A172 (cell line): ENCODE measurements at places on chromosomes 7 and 10. TPM values are rescaled to one million over a fixed set of nuclear protein-coding genes. Genes with fewer than 3 reads are reported as not detected.

GRCh38 chr7:98879198-98879978 lies 1.1 kb downstream of the TRRAP start:
- DNase-seq: peak; percentile 39

- DNase-seq: peak; percentile 97
These were observed 4.1 kb upstream of the PLAU start for GRCh38 chr10:73906524-73907447.

DNA sequence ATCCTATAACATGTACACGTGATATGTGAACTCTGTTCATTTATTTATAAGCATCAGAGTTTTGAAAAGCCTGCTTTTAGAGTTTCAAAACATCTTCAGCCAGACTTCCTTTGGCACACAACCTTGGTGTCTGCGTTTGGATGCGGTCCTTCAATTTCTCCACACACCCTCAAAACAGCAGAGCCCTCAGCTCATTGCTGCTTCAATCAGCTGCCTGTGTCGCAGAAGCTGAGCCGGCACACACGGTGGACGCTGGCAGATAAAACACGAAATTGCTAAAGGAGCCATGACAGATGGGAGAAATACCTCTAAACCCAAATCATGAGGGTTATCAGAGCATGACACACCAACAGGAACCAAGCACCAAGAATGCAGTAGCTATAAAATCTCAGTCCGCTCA lies 396.4 kb upstream of the AKR1E2 start:
- DNase-seq: no peak

- peak; percentile 7 for DNase-seq
These were observed 51.1 kb downstream of the CPEB3 start for GRCh38 chr10:92239600-92240288.

DNA sequence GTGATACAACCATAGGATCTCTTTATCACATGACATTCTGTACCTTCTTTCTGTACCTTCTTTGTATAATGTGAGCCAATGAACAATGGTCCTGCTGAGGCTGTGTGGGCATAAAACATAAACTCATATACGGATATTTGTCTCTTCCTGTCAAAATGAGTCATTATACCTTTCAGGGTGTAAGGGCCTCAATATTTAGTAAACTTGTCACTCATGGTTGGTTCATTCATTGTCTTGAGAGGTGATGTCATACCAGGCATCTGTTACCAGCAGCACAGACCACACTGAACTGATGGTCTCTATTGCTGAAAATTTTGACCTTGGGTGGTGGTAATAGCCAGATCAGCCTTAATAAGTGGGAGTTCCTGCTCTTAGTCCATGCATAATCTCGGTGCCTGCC lies 287.6 kb upstream of the TPK1 start:
- no peak for DNase-seq

DNA sequence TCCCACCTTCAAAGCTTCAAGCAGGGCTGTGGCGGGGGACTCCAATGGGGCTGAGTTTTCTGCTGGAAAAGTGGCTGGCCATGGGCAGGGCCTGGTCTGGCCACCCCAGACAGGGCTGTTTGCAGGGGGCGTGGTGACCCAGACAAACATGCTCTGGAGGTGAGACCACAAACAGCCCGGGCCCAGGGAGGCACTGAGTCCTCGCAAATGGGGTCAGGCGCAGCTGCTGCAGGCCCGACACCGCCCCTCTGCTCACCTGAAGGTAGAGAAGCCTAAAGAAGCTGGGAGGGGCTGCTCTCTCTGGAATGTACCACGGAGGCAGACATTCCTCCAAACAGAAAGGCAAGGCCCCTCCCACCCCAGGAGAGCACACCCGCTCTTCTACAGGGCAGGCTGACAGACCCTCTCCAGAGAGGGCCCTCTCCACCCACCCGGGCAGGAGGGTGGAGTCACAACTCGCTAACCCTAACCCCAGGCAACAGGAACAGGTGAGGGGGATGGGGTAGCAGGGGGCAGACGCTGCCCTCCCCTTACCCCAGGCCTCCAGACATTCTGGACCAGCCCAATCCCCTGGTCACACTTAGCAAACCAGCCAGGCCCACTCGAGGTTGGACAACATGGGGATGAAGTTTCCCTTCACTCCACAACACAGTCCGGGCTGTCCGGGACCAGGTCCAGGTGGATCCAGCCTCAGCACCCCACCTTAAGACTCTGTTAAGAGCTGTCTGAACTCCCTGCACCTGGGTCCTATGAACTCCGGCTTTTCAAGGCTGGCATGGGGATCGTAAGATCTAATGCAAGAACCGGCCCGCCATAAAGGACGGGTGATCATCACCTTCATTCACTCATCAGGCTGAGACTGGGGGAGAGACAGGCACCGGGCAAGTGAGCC lies 32.3 kb downstream of the OAT start:
- DNase-seq: no peak

DNA sequence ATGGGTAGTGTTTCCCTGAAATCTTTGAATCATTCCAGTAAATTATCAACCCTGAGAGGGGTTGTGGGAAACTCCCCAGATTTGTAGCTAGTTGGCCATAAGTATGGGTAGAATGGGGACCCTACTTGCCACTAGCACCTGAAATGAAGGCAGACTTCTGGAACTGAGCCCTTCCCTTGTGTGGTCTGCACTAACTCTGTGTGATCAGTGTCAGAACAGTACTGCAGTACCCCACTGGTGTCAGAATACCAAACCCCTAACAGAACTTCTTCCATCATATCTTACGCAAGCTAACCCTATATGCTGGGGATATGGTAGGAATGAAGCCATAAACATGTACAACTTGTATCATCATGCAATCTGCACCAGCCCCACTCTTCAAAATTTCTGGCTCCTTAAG lies 50.8 kb downstream of the ABI1 start:
- no peak for DNase-seq

DNA sequence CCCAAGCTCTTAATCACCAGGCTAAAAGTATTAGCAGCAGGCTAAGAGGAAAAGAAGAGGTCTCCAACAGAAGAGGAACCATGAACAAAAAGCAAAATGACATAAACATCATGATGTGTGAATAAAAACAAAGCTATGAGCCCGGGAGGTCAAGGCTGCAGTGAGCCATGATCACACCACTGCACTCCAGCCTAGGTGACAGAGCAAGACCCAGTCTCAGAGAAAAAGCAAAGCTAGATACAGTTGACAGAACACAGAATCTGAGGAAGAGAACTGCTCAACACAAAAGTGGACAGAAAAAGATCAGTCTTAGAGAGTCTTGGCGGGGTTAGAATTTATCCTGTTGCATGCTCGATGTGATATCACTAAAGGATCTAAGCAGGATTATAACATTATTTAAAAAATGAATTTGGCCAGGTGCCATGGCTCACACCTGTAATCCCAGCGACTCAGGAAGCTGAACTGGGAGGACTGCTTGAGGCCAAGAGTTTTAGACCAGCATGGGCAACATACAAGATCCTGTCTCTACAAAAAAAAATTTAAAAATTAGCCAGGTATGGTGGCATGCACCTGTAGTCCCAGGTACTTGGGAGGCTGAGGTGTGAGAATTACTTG lies 37.5 kb downstream of the NT5C2 start:
- no peak for DNase-seq

DNA sequence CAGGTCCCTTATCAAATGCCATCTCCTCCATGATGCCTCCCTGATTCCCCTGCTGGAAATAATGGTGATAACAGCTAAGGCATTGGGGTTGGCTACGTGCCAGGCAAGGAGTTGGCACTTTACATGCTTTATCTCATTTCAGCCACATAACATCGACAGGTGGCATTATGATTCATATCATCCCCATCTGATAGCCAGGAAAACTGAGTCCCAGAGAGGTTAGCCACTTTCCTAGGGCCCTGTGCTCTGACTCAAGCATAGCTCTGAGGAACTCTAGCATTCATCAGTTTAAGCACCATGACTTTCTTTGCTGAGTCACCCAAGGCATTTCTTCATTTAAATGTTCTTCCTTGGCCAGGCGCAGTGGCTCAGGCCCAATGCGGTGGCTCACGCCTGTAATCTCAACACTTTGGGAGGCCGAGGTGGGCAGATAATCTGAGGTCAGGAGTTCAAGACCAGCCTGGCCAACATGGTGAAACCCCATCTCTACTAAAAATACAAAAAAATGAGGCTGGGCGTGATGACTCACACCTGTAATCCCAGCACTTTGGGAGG lies 6.6 kb downstream of the LEP start:
- peak; percentile 27 for DNase-seq

DNA sequence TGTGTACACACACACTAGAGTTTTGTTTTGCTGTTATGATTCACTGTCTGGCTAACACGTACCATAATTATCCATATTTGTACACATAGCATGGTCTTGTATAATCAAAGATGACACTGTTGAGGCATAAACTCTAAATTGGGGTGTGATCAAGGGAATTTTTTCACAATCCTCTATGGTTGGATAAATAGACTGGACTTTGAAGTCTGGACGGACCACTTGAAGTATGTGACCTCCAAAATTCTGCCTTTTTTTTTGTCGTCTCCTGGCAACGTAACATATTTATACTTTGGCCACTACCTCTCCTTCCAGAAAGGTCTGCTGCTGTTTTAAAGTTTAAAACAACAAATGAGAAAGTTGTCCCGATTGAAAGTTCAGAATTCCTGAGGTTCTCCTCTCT lies 193.4 kb downstream of the CACNB2 start:
- no peak for DNase-seq

DNA sequence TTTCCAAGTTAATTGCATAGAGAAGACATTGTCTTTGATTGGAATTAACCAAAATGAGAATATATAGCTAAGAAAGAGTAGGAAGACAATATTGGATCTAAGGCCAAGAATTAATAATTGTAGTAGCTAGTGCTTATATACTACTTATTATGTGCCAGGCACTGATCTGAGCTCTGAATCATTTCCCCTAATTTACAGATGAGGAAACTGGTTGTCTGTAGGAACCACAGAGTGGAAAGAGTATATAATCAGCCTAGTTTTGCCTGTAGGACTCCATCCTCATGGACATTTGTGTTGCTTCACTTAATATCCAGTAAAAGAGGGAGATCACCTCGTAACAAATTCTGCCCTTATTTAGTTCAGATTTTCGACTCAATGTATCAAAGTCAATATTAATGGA lies 127.9 kb downstream of the ARID5B start:
- DNase-seq: no peak

DNA sequence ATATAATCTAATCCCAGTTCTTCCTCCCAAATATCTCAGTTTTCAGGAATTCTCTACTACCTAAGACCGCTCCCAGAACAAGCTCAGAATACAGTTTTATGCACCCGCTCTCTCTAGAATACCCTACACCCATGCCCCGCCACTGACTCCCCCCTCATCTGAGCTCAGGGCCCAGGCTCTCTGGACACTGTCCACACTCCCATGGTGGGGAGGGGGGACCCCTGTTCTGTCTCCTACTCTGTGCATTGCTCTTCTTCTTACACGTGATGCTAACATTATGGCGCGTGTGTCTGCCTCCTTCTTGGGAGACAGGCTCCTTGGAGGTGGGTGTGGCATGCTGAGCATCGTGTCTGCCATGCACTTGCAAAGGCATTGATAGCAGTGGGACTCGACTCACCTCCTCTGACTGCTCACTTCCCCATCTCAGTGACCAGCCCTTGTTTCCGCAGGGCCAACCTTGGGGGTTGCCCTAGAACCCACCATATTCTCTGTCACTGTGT lies 127.9 kb downstream of the TCERG1L start:
- DNase-seq: no peak

DNA sequence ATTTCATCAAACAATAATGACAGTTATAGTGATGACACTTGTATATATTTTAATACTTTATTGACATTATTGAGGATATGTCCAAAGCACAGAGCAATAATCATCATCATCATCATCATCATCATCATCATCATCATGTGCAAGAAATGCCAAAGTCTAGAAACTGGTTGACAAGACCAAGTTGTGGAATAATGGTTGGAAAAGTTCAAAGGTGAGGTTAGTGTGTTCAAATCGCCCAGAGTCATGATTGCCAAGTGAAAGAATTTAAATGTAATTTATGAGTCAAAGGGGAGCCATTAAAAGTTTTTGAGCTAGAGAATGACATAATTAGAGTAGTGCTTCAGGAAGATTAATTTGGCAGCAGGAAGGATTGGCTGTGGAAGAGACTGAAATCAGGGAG lies 852.4 kb downstream of the SORCS1 start:
- no peak for DNase-seq

DNA sequence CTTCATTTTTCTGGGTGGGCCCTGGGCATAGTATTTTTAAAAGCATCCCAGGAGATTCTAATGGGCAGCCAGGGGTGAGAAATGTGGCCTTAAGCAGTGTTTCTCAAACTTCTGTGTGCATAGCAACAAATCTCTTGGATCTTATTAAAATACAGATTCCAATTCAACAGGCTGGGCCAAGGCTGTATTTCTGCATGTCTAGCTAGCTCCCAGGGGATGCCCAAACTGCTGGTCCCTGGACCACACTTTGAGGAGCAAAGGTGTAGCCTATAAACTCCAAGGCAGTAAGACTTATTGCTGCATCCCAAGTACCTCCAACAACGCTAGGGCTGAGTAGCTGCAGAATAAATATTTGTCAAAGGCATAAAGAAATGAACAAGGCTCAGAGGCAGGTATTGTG lies 292.9 kb upstream of the ZMIZ1 start:
- DNase-seq: no peak

- DNase-seq: no peak
These were observed 116.2 kb downstream of the HBP1 start for GRCh38 chr7:107284911-107285479.

- no peak for DNase-seq
These were observed 22.3 kb downstream of the SMURF1 start for GRCh38 chr7:99121496-99122021.

- DNase-seq: no peak
These were observed 163.1 kb downstream of the CAMK1D start for GRCh38 chr10:12512332-12513002.

DNA sequence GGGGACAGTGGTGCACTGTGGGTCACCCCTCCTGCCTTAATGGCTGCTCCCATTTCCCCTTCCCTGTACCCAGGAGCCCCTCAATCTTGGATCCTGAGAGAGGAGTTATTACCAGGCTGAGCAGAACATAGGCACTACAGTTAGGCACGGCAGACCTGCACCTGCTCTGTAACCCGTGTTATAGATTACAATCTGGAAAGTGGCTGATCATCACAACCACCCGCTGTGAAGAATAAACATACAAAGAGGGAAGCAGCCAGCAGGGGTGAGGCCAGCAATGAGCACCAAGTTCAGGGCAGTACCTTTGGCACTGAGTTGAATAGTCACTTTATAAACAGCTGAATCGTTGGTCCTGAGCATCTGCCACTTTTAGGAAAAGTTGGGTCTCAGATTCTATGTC lies 1.7 kb downstream of the CDHR1 start:
- peak; percentile 30 for DNase-seq

GRCh38 chr7:144822223-144822622 lies 13.6 kb downstream of the TPK1 start:
- no peak for DNase-seq

RNF32 gene
- total RNA-seq: not detected in 2 replicates

BLNK gene
- not detected in 2 replicates for total RNA-seq

ABCC2 gene
- 0.69 and 1.8 TPM in 2 replicates for total RNA-seq

GIMAP7 gene
- not detected in 2 replicates for total RNA-seq

INHBA gene
- total RNA-seq: 0.34 and 0.53 TPM in 2 replicates

CUBN gene
- 0.14 and 0.60 TPM in 2 replicates for total RNA-seq

CALHM3 gene
- 4.7 and 4.8 TPM in 2 replicates for total RNA-seq

NME8 gene
- not detected in 2 replicates for total RNA-seq

HOGA1 gene
- total RNA-seq: 6.3 and 7.7 TPM in 2 replicates

CPA1 gene
- total RNA-seq: 0.34 and 2.6 TPM in 2 replicates

TLX1 gene
- not detected in 2 replicates for total RNA-seq
